ENCODE measurements at places on chromosomes 2 and 18.

GRCh38 chr18:75167759-75168618, 41.0 kb downstream of the PTGR3 start:
- DNase-seq = no peak

- no peak for DNase-seq
These were observed 21.4 kb upstream of the RFX8 start for GRCh38 chr2:101496279-101496678.

- DNase-seq = no peak
These were observed 102.4 kb downstream of the ASB1 start for GRCh38 chr2:238528953-238529781.

- DNase-seq = no peak
These were observed 110.2 kb downstream of the VAPA start for GRCh38 chr18:10023853-10024570.

GRCh38 chr18:11020161-11020853, 129.1 kb downstream of the PIEZO2 start:
- DNase-seq = no peak

GRCh38 chr2:101882769-101883307, 108.9 kb upstream of the IL1R2 start:
- DNase-seq = no peak
